Ecto neural progenitor cell (in vitro differentiated cells): ENCODE measurements at places on chromosomes 2 and 18.

GRCh38 chr18:25314151-25314837, 37.7 kb downstream of the ZNF521 start:
- DNase-seq, result no peak

DNA sequence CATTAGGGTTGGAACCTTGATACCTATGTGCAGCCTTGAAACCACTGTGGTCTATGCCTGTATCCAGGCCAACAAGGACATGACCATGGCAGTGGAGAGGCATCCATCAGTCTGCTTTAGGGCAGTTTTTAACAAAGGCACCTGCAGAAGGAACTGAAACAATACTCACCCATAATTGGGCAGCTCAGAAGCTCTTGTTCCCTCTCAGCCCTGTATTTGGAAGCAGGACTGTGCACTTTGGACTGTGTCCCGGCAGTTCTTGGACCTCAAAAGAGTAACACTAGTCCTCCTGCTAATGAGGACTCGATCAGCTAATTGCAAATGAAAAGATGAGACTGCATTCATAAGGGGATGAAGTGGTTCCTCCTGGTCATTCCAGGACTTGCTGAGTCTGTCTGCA, 500.2 kb upstream of the TNP1 start:
- DNase-seq, result no peak

- no peak for DNase-seq
These were observed 27.6 kb downstream of the STK17B start for GRCh38 chr2:196143730-196144131.

DNA sequence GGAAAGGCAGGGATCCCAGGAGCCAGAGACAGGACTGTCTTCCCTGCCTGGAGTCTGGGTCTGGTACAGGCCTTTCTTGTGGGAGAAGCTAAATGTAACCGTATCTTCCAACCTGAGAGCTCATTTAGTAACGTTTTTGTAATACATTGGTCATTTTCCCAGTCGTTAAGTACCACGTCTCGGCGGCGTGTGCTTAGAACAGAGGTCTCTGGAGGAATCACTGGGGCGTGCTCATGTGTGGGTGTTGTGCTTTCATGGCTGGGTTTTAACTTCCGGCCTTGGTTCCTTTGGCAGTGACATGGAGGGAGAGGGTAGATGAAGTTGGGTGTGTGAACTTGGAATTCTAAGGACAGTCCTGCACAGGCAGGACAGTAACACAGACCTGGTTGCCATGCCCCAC, 79.7 kb downstream of the NCK2 start:
- no peak for DNase-seq

DNA sequence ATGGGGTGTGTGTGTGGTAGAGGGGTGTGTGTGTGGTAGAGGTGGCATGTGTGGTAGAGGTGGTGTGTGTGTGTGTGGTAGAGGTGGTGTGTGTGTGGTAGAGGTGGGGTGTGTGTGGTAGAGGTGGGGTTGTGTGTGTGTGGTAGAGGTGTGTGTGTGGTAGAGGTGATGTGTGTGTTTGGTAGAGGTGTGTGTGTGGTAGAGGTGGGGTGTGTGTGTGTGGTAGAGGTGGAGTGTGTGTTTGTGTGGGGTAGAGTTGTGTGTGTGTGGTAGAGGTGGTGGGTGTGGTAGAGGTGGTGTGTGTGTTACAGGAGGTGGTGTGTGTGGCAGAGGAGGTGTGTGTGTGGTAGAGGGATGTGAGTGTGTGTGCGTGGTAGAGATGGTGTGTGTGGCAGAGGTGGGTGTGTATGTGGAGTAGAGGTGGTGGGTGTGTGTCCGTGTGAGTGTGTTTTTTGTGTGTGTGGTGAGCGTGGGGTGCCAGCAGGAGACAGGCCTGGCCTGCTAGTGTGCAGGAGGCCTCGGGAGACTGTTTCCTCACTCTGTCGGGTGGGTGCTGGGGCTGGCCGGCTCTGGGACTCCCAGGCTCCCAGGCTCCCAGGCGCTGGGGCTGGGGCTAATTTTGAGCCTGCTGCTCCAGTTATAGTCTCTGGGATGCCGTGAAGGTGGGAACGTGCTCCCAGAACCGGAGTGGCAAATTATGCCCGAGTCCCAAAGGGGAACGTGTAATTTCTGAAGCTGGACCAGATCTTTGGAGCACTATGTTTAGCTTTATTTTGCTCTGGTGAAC, 165.2 kb downstream of the DYSF start:
- peak; percentile 45 for DNase-seq

- no peak for DNase-seq
These were observed 38.5 kb downstream of the ROCK2 start for GRCh38 chr2:11305958-11306357.

- no peak for DNase-seq
These were observed 5.0 kb downstream of the AP1S3 start for GRCh38 chr2:223832241-223832903.

GRCh38 chr18:13320891-13321425, 102.4 kb downstream of the LDLRAD4 start:
- no peak for DNase-seq

GRCh38 chr18:37937287-37937686, 371.7 kb upstream of the CELF4 start:
- no peak for DNase-seq

DNA sequence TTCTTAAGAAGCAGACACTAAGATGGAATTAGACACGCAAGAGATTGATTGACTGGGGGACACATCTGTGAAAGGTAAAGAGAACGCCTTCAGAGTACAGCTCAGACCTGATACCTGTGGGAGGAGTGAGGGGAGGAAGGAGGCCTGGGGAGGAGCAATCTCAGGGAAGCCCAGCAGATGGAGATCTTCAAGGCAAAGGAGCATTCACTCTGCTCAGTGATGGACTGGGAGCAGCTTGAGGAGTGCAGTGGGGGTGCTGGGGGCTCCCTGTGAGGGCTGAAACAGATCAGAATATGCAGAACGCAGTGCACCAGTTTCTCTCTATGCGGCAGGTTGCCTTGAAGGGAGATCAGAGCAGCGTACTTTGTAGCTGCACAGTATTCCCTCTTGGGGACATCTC, 103.7 kb upstream of the ATP8B1 start:
- no peak for DNase-seq

DNA sequence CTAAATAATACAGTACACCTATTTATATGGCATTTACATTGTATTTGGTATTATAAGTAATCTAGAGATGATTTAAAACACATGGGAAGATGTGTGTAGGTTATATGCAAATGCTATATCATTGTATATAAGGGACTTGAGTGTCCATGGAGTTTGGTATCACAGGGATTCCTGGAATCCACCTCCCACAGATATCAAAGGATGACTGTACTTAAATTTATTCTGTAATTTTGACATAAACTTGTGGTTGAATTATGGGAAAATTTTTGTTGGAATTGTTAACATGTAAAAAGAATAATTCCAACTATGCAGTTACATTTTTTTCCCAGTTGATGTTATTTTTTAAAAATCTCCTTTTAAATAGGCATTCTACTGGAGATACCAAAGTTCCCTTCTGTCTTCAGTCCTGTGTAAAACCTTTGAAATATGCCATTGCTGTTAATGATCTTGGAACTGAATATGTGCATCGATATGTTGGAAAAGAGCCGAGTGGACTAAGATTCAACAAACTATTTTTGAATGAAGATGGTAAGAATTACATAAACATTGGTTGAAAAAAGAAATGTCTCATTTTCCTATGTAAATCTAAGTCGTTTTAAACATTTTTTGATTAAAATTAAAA, 24.1 kb downstream of the GLS start:
- no peak for DNase-seq

DNA sequence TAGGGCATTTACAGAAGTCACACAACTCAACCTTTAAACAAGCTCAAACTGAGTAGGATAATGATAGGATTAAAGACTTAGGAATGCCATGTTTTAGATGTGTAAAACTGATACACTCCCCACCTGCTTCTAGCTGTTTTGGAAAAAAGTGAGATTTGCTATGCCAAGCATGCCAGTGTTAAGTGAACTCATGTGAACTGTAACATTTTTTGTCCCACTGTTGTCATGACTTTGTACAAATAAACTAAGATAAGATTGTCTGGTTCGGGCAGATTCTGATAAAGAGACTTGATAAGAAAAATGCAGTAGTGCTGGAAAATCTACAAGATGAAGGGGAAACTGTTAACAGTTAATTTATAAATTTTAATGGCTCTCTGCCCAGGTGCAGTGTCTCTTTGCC, 66.5 kb downstream of the GLS start:
- DNase-seq, result no peak

DNA sequence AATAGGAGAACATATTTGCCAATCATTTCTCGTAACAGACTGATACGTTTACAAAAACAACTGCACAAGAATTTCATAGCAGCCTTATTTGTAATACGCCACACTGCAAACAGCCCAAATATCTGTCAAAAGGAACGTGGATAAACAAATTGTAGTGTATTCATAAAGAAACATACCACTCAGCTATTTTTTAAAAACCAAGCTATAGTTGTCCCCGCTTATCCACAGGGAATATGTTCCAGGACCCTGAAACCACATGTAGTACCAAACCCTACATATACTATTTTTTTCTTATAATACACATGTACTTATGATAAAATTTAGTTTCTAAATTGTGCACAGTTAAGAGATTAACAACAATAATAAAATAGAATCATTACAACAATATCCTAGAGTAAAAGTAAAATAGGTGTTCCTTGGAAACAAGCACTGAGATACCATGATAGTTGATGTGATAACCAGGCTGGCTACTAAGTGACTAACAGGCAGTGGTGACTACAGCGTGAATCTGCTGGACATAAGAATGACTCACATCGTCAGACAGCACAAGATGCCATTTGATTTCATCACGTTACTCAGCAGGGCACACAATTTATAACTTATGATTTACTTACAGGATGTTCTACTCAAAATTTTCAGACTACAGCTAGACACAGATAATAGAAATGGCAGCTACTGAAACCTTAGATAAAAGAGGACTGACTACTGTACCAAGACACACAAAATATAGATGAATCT, 367.4 kb downstream of the NCKAP5 start:
- DNase-seq, result no peak

DNA sequence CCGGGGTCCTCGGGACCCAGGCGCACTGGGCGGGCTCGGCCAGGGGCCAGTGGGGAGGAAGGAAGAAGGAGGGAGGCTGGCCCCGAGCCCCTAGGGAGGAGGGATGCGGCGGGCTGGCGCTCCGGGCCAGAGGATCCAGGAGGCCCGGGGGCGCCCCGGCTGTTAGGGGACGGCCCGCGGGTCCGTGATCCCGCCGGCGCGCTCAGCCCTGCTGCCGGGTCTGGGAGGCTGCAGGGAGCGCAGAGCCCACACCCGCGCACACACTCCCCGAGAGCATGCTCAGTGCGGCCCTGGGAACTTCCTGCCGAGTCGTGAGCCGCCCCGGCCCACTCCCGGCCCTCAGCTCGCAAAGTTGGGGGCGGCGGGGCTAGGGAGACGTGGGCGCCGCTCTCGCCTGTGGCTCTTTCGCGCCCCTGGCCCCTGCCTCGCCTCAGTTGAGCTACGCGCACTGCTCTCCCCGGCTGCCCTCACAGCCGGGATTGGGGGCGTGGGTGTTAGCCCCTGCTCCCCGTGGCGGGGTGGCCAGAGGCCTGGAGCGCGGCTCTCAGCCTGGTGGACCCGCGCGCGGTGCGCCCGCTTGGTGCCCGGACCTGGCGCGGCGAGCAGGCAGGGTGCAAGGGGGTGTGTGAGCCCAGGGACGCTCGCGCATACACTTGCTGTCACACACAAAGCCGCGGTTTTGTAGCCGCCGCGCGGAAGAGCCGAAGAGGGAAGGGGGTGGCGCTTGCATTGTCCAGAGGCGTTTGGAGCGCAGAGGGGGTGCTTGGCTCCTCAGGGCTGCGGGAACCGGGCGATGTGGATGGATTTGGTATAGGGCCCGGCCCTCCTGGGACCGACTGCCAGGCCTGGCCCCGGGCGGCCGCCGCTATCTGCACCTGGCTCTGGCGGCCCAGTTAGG, 132.9 kb upstream of the MGAT5 start:
- DNase-seq, result peak; percentile 73

DNA sequence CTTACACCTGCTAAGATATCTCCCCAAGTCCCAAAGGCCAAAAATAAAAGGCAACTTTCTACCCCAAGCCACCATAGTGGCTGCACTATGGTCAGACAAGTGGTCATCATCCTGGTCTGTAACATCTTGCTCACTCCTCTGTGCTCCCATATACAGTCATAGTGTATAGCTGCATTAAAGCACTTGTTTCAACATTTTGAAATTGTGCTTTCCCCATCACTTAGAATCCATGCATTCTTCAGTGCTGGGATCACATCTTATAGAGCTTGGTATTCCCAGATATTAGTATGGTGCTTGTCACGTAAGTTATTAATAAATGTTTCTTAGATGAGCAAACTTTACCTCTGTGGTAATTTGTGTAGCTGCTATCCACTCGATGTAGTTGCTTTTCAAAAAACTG, 40.4 kb upstream of the CDC42EP3 start:
- DNase-seq, result no peak

DNA sequence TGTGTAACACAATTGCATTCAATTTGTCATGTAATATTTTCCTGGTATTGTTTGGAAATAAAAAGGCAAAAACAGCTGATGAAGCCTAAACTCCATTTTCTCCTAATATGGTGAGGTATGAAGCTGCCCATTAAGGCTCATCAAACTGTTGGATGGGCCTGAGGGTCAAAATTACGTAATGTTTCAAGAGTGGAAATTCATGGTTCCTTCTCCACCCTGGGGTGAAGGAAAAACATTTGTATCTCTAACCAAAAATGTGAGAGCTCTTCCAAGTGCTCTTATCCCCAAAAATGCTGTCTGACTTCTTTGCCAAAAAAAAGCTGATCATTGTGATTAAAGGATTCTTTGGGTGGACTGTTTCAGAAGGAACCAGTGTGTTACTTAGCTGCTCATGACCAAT, 91.8 kb downstream of the ARHGAP28 start:
- DNase-seq, result no peak

GRCh38 chr2:44169155-44169898, 652 bp downstream of the PPM1B start:
- DNase-seq, result no peak

DNA sequence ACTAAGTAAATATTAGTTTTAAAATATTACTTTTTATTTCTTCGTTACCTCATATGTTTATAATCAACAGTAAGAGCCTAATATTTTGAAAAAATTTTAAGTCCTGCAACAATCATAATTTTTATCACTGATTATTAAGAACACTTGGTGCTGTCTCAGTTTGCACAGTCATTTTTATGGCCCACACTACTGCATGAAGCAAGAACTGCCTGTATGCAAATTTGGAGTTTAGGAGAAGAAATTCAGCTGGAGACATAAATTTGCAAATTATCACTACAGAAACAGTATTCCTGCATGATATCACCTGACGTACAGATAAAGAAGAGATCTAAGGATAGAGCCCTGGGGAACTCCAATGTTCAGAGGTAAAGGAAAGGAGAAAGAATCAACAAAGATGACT, 144.1 kb upstream of the RBBP8 start:
- DNase-seq, result no peak

- peak; percentile 88 for DNase-seq
These were observed 70.6 kb downstream of the CTAGE1 start for GRCh38 chr18:22346953-22347605.
